ENCODE measurements at places on chromosomes 2 and 18. TPM values are rescaled to one million over a fixed set of nuclear protein-coding genes. Genes with fewer than 3 reads are reported as not detected.

DNA sequence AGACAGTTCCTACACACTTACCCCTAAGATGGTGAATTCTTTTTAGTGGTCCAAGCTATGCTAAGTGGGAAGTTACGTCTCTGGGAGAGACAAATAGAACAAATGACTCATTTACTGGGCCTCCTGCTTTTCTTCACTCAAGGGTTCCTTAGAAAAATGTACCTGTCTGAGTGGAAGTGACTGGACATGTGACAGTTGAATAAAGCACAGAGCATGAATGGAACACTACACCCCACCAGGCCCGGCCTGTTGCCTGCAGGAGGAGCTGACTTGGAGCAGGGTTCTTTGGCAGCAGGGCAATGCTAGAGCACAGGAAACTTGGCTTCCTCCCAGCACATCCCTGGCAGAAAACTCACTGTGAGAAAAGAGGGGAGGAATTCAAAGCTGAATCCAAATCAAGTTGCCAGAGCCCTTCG, 451.0 kb upstream of the SETBP1 start:
- DNase-seq = no peak

- no peak for DNase-seq
These were observed 197.4 kb downstream of the SNTG2 start for GRCh38 chr2:1147873-1148612.

- no peak for DNase-seq
These were observed 49.4 kb downstream of the MRPS9 start for GRCh38 chr2:105087273-105087672.

DNA sequence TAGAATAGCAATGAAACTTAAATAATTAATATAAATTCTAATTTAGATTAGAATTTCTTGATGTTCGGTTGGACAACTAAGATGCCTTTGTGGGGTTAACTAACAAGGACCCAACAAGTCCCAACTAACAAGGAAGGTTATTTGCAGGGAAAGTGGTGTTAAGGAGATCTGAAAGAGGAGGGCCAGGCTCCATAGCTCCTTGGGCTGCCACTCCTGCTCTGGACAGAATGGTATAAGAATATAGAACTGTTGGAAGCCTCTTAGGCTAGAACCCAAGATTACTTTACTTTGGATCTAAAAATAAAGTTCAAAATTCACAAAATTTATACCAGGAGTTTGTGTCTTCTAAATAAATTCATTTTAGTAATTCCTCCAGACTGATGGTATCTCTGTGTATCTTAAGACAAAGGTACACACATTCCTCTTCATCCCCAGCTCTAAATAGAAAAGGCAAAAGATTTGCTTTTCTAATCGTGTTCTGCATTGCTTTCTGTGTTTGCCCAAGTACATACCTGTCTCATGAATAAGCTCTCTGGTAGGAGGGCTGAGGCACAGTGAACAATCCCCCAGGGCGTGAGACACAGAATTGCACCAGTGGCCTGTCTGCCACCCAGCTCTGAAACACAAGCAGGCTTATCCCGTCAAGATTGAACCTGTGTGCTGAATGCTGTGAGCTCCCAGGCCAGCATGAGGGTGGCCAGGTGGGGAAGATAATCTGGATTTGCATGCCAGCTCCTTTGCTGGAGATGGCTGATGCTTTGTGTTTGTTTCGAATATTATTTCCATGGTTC, 176.0 kb downstream of the ACKR3 start:
- DNase-seq = no peak

NT5DC4 gene
- 0.83 TPM for polyA plus RNA-seq

KIAA2012 gene
- polyA plus RNA-seq = 0.12 TPM

TGFA gene
- 19.4 TPM for polyA plus RNA-seq

POTEC gene
- polyA plus RNA-seq = 0.03 TPM

DNA sequence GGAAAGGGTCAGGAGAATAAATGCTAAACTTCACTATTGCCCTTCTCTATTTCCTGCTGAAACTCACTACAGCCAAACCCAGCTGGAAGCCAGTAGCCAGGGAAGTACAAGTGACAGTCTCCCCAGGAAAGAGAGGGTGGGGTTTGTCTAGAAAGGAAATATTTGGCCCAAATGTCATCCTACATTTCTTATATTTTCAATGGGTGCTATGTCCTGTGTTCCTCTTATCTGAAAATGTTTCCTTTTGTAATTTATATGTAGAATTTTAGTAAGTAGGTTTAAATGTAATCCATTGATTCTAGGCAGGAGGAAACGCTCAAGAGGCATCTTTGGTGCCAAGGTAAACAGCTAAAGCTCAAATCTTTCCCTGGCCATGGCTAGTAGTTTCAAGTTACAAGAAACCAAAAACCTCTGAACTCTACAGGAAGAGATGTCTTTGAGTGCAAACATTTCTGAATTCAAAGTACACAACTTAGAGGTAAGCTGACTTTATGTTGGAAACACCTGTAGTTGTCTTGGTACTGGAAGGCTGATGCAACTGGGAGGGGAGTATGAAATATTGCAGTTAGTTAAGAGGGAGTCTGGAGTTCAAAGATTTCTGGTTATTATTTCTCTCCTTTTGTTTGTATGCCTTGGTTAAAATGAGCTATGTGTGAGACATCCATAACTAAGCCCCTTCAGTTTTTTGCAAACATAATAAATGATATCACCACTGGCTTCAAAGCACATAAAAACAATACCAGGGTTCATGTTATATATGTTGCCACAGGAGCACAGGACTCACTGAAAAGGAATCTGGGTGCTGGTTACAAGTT, 356.1 kb upstream of the ZC3H15 start:
- no peak for DNase-seq

- DNase-seq = no peak
These were observed 160.9 kb upstream of the VRK2 start for GRCh38 chr2:57885742-57886141.

DNA sequence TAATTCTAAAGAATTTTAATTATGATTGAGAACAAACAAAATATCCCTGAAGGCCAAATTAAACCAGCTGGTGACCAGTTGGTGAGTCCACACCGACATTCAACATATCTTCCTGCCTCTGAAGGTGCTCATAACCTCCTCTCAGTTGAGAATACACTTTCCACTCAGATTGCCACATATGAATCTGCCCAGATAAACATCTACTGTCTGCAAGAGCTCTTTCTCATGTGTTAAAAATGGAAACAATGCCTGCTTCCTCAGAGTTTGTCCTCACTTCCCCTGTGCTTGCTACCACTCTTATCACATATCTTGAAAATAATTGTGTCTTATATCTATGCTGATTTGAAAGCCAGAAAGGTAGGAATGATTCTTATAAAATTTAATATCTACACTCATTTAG, 177.7 kb upstream of the GULP1 start:
- no peak for DNase-seq

GRCh38 chr2:124523096-124523495, 498.0 kb downstream of the CNTNAP5 start:
- no peak for DNase-seq

DNA sequence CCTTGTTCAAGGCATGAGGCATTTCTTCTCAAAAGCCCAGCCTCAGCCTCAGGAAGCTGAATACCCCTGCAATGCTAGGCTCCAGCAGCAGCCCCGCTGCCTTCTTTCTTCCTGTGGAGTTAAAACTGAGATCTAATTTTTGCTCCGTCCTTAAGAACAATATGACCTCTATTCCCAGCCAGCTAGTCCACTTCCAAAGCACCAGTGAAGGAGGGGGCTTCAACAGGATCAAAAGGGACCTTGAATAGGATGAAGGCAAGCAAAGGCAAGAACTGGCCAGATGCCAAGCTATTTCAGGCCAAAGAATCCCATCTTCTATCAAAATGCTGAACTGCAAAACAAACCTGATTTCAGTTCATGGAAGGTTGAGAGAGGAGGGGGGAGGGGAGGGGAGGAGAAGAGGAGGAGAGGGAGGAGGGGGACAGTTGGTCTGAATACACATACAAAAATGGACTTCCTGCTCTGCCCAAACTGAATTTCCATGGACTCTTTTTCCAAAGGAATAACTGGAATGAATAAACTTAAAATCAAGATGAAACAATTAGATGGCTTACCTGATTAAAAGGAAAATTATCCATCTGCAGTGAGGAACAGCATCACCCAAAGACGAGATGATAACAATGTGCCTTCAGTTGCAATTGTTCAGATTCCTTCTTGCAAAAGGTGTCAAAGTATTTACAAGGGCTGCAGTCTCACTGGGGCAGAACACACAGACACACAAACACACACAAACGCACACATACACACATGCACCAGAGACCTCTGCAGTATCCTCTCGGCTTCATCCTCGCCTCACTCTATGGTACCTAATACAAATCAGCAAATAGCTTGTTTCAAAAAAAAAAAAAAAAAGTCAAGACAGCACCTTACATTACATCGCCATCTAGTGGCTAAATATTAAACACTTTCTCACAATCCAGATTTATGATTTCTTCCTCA, at the start of gene SCN1A:
Gene SCN1A, minus strand, starts transcription at position 804 of the 939 bp plus-strand sequence. CDS start 54,399 bp downstream, outside the sequence.
- no peak for DNase-seq

DNA sequence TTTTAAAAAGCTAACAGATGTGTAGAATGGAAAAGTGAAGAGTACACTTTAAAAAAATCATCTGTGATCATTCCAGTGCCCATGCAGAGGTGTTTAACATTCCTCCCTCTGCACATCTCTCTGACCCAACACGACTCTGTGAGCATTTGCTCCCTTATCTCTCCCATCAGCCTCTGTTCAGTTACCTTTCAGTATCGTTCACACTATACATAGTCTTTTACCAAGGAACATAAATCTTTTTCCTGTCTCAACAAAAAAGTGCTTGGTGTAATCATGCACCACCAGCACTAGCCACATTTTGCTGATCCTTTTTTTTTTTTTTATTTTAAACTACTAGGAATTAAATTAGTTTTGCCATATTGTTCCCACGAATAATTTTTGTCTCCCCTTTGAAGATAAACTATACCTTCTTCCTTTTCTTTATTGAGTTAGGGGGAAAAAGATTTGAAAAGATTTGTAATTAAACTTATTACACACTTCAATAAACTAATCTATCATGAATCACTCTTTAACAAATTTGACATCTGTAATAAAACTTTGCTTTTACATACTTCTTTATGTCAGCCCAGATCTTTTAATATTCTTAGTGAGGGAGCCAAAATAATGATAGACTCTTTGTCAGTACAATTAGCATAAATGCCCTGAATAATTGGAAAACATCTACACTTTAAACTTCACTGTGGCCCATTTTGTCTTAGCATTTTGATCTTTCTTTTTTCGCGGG, 489.8 kb upstream of the FANCL start:
- DNase-seq = no peak

GRCh38 chr2:98744595-98744994, 13.7 kb upstream of the MGAT4A start:
- no peak for DNase-seq

DNA sequence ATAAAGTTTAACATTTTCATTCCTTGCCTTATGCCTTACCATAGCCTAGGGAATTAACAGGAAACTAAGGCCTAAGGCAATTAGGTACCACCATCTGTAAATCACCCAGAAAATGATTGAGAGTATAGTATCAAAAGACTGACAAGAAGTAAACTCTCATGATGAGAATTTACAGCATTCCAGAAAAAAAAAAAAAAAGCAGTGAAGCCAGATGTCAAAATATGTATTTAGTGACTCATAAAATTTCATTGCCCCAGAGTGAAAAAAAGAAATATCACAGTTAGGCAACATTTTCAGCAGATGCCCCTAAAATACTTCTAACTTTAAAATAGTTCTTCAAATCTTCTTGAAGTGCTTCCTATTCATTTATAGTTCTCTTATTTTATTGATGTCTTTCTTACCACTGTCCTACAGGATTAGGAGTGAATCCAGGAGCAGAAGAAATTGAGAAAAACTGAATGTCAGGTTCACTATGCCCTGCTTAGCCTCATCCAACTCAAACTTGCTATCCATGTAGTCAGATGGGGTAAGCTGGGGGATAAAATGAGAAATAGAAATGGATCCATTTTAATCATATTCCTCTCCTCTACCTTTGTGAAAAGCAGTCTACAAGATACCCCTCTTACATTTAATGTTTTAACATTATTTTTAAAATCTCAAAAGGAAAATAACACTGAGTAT, 57.3 kb upstream of the TANK start:
- no peak for DNase-seq

IL1RL2 gene
- 1.4 TPM for polyA plus RNA-seq

DNA sequence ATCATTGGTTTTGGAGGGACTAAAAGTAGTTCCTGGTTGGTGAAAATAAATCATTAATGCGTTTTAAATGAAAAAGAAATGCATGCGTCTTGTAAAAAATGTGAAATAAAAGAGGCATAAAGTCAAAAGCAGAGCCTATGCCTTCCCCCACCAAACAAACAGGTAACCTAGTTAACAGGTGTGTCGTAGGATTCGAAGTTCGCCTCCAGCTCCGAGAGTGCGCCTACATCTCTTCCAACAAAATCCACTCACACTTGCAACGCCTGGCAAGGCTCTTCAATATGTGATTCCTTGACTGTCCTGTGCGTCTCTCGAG, 677 bp upstream of the SMAD4 start:
- no peak for DNase-seq

DNA sequence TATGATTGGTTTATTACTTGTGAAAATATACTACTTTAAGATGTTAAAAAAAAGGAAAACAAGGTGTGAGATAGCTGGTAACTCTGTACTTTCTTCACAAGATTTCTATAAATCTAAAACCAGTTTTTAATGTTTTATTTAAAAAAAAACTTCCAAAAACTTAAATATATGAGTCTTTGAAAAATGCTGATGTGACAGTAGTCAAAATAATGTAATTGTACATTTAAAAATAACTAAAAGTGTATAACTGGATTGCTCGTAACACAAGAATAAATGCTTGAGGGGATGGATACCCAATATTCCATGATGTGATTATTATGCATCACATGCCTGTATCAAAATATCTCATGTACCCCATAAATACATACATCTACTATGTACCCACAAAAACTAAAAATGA, 464.9 kb downstream of the NYAP2 start:
- no peak for DNase-seq

- DNase-seq = no peak
These were observed 34.2 kb upstream of the ACTR2 start for GRCh38 chr2:65193446-65193845.

DNA sequence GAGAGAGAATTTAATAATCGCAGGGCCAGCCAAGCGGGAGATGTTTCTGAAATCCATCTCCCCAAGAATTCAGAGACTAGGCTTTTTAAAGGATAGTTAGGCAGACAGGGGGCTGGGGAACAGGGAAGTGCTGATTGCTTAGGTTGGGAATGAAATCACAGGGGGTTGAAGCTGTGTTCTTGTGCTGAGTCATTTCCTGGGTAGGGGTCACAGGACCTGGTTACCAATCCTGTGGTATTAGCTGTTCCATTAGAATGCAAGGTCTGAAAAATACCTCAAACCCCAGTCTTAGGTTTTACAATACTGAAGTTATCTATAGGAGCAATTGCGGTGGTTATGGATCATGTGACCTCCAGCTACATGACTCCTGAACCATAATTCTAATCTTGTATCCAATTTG, 4.6 kb downstream of the SP140 start:
- DNase-seq = no peak

GRCh38 chr2:226446406-226447001, 353.1 kb downstream of the IRS1 start:
- DNase-seq = no peak

GRCh38 chr2:206275312-206276055, 1.0 kb downstream of the ZDBF2 start:
- peak; percentile 45 for DNase-seq

- DNase-seq = no peak
These were observed 55.5 kb upstream of the RAB6D start for GRCh38 chr2:131419441-131419840.
